ENCODE measurements at places on chromosomes 2 and 18.
A peak's percentile ranks its signal among the peaks of the same experiment; 100 is the strongest.

DNA sequence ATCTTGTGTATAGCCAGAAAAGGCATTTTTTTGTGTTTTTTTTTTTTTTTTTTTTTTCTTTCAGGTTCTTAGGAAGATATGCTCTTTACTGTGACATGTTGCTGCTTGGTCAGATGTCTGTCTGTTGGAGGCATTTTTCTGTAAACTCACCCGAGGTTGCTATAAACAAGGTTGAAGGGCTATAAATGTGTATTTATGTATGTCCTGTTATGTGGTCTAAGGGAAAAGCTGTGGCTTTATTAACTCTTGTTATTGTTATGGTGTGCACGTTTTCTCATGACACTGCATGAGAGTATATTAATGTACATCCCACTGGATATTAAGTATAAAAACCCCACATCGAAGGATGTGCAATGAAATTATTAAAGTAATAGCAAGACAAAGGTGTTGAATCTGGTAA, 102.0 kb downstream of the ZNF532 start:
- no peak for DNase-seq

DNA sequence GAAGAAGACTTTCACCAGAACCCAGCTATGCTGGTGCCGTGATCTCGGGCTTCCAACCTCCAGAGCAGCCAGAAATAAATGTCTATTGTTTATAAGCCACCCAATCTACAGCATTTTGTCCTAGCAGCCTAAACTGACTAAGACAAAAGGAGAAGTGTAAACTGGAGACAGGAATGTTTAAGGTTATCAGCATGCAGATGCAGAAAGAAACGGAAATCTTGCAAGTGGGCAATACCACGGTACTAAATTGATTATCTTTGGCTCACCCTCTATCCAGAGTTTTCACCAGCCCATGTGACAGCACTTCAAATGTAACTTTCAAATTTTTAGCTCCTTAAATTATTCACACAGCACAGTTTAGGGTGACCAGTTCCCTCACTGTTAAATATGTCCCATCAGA, 5.7 kb upstream of the CAPN14 start:
- no peak for DNase-seq

- DNase-seq: no peak
Observed at GRCh38 chr2:173030561-173031490, 44.8 kb upstream of the MAP3K20 start.

DNA sequence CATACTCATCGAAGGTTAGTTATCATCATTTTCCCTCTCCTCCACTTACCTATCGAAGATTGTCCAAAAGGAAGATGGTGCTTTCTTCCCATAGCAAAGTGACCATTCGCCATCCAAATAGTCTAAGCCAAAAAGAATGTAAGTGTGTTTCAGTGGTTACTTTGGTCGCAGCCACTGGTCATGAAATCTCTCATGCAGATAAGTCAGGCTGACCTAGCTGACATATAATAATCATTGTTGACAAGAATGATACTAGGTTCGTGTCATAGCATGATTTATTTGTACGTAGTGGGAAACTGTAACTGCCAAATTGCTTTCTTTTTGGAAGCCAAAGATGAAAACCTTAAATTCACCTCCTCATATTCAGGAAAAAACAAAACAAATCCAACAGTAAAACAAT, 89.6 kb upstream of the PMAIP1 start:
- DNase-seq: no peak

- no peak for DNase-seq
Observed at GRCh38 chr2:223896833-223897311, 48.3 kb downstream of the WDFY1 start.

GRCh38 chr18:8689517-8689916, 15.8 kb upstream of the MTCL1 start:
- no peak for DNase-seq

DNA sequence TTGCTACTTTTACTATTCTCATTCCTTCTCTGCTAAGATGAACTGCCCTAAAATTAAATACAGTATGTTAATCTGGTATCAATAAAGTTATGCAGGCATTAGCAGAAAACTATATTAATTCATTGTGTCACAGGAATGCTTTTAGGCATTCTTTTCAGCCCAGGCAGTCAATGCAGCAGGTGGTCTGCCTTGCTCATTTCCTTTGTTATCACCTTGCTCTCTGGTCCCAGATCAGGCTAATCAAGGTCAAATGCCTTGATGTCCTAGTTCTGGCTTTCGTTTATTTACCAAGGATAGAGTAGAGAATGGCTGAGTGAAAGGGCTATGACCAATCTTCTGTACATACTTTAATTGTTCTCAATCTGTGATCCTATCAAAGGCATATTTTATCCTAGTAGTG, 1023.6 kb downstream of the TMEM182 start:
- DNase-seq: no peak

DNA sequence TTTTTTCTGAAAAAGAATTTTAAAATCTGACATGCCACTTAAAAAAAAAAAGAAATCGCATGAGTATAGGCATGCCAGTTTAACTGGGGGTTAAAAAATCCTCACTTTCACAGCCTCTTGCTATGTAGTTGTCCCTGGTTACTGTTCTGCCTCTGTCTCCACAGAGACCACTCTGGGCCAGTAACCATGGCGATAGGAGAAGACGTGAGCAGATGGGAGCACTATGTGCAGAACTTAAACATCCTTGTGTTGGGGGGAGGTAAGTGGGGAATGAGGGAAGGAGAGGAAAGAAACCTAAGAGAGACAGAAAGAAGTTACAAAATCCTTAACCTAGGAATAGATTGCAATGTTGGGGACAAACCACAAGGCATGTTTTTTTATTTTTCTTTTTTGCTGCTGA, 75.9 kb upstream of the CYRIA start:
- DNase-seq: no peak

GRCh38 chr2:143476336-143477087, 347.3 kb downstream of the ARHGAP15 start:
- DNase-seq: no peak

DNA sequence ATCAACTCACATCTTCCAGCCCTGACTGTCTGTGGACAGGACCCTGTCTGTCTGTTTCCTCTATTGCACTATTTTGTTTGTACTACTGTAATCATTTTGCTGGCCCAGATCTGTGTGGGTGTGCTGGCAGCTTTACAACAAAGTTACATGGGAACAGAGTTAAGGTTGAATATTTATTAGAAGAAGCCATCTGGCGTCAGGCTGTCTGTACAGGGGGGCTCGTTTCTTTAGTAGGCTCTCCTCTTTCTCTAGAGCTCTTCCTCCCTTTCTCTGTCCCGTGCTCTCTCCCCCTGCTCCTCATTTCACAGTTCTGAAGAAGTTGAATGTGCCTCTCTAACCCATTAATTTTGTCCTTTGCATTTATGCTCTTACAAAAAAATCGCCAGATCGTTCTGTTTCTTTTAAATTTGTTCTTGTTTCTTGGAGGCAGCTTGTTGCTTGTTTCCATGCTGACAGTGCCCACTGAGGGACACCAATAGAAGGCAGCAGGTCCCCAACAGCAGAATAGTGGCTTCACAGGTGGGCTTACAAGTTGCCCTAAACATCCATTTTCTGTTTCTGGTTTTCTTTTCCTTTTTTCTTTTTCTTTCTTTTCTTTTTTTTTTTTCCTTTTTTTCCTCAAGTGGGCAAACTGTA, 315.2 kb upstream of the ZEB2 start:
- peak; percentile 72 for DNase-seq

GRCh38 chr2:96197546-96198255, 10.9 kb downstream of the STARD7 start:
- DNase-seq: no peak

DNA sequence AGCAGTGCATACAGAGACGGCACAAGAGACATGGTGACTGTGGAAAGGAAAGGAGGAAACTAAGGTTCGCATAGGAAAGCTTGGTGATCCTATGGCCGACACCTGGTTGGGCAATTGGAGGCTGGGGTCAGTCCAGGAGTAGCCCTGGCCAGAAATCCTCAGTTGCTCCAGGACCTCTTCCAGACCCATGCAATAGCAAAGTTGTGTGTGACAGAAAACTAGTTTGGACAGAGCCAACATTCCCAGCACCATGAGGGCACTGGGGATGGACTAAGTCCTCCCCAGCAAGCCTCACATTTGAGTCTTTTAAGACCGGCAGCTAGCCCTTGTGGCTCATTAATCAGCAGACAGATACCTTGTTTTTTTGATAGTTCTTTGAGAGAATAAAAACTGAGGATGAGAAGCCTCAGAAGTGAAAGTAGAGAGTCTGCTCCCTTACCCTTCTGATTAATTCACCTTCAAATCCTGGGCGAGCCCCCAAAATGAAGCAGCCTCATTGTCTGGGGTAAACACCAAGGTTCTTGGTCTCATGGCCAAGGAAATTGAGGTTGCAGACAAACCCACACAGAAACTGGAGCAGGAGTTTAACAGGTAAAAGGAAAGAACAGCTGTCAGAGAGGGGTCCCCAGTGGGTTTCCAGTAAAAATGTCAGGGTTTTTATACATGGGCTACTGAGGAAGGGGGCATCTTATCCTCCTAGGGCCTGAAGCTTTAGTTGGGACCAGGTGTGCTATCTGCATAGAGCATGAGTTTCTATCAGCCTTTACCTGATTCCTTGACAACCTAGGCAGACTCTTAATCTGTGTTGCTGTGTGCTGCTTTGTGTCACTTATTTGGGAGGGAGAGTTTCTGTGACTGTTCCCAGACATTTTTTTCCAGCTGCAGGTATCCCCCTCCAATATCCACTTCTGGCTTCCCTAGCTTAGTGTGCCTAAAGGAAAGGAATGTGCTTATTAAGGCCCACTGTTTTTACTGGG, 39.1 kb downstream of the STK17B start:
- no peak for DNase-seq

GRCh38 chr2:145669301-145669700, 1149.4 kb upstream of the ZEB2 start:
- no peak for DNase-seq

DNA sequence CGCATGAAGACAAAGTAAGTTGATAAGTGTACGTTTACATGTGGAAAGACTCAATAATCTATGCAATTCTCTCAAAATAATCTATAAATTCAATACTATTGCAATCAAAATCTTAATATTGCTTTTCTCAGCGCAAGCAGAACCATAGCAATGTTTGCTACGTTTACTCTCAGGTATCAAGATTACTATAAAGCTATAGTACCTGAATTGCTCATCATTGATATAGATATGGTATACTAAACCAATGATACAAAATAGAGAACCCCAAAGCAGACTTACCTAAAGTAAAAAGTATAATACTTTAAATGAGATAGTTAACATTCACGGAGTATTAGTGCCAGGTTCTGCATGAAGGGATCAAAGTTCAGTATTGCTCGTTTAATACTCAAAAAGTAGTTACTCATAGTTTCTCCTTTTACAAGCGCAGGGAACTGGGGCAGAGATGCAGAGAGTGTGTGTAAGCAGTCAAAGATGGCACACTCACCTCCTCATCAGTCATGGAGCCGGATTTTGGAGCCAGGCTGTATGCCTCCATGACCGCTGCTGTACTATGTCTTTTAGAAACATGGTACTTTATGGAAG, 391.0 kb upstream of the ID2 start:
- DNase-seq: no peak

GRCh38 chr18:34592961-34593382, 117.1 kb upstream of the DTNA start:
- DNase-seq: peak; percentile 41

DNA sequence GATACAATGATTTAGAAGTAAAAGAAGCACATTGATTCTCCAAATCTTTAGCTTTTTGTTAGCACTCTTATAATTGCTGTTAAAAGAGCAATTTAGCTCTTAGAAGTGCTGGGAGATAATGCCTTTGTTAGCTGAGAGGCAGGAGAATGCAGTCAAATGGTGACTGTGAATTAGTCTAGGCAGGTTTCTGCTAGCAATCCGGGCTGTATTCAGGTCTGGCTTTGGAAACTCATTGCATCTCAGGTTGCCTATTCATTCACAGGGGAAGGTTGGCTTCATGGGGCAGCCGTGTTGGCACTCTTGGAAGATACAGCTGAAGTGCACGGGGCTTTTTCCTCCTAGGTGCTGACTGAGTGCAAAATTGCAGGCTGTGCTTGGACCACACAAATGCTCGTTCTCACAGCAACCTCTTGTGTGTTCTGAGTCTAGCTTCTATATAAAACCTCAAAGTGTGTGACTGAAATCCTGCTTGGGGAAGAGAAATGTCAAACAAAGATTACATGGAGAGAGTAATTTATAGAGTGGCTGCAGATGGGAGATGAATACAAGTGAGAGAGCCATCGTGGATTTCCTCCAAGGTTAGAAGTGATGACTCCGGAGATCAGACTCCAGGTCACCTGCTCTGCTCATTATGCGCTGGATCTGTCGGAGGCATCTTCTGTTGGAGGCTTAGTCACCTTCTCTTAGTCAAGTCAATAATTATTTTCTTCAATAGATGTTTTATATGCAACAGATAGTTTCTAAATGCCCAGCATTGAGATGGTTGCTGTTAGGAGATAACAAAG, 167.8 kb downstream of the PMAIP1 start:
- no peak for DNase-seq

GRCh38 chr18:63511285-63511684, 30.9 kb upstream of the SERPINB12 start:
- DNase-seq: peak; percentile 28

DNA sequence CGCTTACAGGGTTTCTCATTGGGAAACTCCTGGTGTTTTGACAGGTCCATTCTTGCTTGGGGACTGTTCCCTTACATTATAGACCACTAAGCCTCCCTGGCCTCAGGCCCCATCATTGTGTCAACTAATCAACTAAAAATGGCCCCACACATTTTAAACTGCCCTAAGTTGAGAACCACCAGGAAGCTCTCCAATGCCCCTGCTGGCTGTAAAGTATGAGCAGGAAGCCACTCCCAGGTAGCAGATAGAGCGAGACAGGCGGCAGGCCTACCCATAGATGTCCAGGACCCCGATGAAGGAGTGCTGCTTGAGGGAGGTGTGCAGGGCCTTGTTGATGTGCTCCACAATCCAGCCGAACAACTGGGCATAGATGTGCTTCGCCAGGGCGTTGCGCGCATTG, 160.7 kb upstream of the ACAA2 start:
- DNase-seq: no peak

GRCh38 chr2:43020296-43020695, 206.1 kb downstream of the ZFP36L2 start:
- no peak for DNase-seq

GRCh38 chr2:154992826-154993225, 294.3 kb downstream of the KCNJ3 start:
- peak; percentile 11 for DNase-seq
